ENCODE measurements at places on chromosomes 6 and 20.

DNA sequence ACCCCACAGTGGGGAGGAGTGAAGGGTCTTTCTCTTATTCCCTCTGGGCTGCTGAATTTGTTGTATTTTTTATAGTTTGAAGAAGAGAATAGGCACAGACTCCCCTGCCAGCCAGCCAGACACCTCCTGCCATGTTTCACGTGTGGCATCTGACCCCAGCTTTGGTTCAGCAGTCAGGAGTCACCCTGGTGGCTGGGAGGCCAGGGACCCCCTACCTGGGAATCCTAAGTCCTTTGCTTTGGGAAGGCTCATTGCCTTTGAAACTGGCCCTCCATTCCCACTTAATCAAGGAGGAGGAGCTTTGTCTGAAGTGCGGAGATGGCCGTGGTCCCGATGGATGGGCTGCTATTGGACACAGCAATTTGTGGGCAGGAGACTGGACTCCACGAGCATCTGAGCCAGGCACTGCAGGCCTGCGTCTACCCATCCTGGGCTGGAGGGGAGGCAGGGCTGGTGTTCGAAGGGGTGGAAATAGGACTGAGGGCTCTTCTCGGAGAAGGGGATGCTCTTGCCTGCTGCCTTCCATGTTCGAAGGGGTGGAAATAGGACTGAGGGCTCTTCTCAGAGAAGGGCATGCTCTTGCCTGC is 196.1 kb downstream of the DLL1 start:
- DNase-seq = no peak

DNA sequence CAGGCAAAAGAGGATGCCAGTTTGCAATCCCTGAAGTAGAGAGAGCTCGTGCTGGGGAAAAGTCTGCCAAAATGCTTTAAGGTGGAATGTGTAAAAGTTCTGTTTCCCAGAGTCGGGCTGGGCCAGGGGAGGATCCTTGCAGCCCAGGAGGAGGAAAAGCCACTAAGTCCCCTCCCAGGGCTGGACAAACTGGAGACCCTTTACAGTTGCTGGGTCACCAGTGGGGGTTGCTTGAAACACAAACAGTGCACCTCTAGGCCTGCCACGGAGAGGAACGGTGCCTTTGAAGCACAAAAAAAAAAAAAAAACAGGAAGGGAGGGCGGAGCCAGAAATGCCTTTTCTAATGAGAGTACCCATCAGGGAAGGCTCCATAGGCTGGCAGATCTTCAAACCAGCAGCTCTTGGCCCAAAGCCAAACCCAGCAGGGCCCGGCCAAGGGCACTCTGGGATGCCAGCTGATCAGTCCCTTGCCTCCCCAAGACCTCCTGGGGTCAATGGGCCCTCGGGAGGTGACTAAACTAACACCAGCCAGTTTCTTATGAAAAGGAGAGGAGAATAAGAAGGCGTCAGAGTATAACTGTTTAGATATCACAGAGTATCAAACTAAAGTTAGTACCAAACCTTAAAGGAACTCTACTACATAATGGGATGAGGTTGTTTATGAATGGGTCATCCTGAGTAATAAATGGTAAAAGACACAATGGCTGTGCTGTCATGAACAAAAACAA is 23.7 kb downstream of the HLA-A start:
- DNase-seq = peak; percentile 82

GRCh38 chr20:61989741-61990140 is 75.9 kb downstream of the TAF4 start:
- DNase-seq = no peak

DNA sequence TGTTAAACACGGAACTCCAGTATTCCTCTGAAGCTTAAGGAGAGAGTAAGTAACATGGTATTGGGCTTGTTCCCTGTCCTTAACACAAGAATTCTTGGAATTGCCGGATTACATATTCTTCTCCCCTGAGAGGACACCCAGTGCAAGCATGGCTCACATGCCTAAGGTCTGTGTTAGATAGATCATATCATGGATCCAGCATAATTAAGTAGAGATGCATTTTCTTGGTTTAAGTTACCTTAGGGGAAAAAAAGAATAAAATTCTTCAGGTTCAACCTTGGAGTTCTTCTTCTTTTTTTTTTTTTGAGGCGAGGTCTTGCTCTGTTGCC is 53.9 kb downstream of the AKAP12 start:
- DNase-seq = no peak

DNA sequence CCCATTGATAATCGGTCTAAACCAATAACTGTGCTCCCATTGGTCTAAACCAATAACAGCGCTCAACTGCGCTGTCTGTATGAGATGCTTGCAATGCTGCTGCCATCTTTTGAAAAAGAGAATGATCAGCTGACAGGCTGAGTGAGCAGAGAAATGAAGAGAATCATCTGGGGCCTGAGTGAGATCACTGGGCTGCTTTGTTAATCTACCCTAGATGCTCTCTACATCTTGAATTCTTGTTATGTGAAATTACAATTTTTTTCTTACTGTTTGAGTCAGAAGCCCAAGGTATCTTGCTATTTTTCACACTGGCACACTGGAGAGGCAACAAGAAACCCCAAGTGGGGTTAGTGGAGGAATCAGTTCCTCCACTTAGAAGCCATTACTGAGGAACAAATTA is 91.5 kb upstream of the GCM1 start:
- no peak for DNase-seq

- no peak for DNase-seq
These were observed 173.0 kb downstream of the PRKN start for GRCh38 chr6:162554531-162554930.

- DNase-seq = no peak
These were observed 287.0 kb upstream of the RSPO3 start for GRCh38 chr6:126831461-126831860.

DNA sequence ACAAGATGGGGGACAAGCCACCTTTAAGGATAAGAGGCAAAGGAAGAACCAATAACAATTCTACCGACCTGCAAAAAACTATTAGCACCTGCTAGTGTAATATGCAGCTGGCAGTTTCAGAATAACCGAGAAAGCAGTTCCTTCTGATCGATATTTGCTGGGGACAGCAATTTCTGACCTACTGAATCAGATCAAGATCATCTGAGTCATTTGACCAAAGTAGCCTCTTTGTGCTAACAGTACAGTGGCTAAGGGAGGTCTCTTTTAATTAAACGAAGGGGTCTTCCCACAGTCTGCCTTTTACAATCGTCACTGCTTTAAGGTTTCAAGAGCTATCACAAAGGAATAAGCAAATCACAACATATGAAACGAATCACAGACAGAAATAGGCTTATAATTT is 318.9 kb downstream of the BTBD9 start:
- no peak for DNase-seq

- no peak for DNase-seq
These were observed 12.9 kb downstream of the TAGAP start for GRCh38 chr6:159031846-159032245.

DNA sequence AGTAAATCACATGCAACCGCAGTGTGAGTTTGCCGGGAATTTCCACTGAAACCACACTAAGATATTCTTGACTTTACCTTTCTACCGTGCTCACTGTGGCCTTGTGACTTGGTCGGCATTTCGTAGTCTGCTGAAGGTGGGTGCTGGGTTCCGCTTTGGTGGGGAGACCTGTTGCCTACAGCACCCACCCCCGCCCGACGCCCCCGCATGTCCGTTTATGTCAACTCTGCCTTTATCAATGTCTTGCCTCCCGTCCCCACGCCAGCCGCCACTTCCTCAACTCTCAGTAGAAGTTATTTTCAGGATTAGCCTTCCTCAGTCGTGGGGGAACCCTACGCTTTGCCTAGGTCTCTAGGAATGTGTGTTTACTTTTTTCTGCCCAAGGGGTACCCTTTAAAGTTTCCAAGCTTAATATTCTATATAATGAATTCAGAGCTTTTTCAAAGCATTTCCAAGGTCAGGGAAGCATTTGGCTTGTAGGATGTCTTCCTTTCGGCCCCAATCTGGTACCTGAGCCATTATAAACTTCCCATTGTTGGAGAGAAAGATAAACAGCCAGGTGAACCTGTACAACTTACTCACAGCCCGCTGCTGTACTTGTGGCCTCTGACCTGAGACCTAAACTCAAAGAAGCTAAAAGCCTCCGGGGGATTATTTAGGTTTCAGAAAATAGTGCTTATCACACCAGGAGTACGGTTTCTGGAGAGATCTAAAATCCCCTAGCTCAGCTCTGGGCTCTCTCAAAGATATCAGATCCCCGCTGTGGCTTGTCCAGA is 54.2 kb downstream of the TBC1D7 start:
- no peak for DNase-seq

GRCh38 chr6:138410048-138410735 is 6.2 kb downstream of the HEBP2 start:
- DNase-seq = no peak

DNA sequence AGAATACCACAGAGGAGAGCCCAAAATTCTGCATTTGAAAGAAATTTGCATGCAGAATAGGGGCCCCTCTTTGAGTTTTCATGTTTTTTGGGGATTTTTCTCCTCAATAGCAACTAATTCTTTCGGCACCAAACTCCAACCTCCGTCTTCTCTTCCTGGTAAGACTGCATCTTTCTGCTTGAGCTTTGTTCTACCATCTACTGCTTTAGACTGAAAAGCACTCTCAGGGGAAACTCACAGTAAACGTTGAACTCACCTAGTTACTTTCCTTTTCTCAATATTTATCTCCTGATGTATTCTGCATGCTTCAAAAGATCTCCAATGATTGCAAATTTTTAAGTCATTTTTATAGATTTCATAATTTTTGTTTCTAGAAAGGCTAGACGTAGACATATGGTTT is 36.9 kb upstream of the HLA-DQB1 start:
- no peak for DNase-seq

DNA sequence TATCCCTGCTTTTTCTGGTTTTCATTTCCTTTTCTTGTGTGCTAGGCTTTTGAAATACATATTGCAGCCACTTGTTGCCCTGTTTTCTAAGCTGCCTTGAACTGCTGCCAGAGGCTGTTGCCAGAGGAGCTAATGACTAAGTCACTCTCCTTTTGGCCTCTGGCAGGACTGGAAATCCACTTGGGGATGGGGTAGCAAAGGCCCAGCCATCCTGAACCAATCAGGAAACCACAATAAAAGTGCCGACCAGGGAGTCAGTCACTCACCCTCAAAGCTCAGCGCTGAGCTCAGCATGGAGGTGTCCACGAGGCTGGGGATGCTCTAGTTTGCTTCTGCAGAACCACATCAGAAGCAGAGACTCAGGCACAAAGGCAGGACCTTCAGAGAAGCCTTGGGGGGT is 813.0 kb downstream of the DHX35 start:
- DNase-seq = no peak

GRCh38 chr6:137261761-137262160 is 42.6 kb upstream of the IFNGR1 start:
- no peak for DNase-seq

DNA sequence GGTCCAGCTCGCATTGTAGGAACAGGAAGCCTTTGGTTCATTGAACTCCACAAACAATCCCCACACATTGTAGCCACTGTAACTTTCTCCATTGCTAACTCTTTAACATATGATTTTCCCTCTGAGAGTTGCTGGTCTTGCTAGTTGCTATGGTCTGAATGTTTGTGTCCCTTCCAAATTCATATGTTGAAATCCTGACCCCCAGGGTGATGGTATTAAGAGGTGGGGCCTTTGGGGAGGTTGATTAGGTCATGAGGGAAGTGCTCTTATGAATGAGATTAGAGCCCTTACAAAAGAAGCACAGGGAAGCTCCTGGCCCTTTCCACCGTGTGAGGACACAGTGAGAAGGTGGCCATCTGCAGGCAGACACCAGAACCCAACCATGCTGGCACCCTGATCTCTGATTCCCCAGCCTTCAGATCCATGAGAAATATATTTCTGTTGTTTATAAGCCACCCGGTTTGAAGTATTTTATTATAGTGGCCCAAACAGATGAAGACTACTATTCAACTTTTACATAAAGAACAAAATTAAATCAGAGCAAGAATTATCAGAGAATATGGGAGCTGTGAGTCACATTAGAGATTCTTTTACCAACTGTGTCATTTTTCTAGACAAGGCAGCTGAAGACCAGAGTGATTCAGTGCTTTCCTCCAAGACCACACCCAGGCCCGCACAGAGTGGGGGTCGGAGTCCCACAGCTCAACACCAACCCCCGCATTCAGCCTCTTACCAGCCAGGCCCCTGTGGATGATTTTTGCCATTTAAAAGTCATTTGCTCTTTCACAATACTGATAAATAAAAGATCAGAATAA is 143.0 kb downstream of the SAMD5 start:
- DNase-seq = no peak

DNA sequence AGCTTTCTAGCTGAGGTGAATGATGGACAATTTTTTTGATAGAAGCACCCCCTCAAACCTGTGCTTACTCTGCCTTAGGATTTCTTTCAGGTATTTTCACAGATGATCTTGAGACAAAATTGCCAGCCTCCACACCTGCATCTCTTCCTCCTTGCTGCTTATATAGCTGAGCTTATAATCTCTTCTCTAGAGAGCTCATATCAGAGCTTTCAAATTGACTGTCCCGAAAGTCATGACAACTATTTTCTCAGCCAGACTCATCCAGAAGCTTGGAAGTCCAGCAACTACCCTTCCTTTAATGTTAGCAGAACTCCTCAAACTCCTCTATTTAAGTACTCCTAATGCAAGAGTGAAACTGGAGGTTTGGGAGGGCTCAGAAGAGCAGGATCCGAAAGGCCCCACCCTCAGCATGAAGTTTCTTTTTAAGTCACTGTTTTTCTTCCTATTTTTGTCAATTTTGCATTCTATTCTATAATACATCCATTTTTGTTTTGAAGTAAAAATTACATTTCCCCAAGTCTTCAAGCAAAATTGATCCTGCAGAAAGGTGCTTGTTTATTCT is 12.7 kb downstream of the CGA start:
- no peak for DNase-seq

DNA sequence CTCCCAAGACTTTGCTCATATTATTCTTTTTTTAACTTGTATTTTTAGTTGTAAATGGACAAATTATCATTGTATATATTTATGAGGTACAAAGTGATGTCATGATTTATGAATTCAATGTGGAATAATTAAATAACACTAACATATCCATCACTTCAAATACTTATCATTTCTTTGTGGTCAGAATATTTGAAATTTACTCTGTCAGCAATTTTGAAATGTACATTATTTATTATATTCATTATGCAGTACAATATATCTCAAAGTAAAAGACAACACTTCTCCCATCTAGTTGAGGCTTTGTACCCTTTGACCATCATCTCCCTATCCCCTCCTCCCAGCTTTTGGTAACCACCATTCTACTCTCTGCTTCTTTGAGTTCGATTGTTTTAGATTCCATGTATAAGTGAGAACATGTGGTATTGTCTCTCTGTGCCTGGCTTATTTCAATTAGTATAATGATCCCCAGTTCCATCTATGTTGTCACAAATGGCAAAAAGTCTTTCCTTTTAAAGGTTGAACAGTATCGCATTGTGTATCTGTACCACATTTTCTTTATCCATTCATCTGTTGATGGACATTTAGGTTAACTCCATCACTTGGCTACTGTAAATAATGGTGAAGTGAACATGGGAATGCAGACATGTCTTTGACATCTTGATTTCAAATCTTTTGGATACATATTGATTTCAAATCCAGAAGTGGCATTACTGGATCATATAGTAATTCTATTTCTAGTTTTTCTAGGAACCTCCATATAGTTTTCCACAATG is 197.2 kb downstream of the KIF6 start:
- DNase-seq = no peak

- DNase-seq = no peak
These were observed 6.6 kb upstream of the SPO11 start for GRCh38 chr20:57323034-57323433.
